Endothelial cell (in vitro differentiated cells): ENCODE measurements at places on chromosomes 7 and 10. TPM values are rescaled to one million over a fixed set of nuclear protein-coding genes. Genes with fewer than 3 reads are reported as not detected.

- no peak for DNase-seq
Observed at GRCh38 chr7:39702133-39702532, 78.8 kb downstream of the RALA start.

DNA sequence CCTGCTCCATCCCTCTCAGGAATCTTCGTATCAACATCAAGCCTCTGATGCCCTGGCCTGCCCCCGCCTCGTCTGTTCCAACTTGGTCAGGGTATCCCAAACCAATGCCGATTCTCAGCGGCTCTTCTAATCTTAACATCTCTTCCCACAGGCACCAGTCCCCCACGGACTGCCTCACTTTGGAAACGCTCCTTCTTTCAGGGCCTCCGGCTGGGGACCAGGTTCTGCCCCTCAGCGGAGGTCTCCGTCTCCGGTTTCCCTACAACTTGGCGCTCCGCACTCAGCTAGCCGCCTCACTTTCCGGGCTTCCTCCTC lies 488 bp downstream of the ABCF2 start:
- no peak for DNase-seq

Gene C10orf53
- total RNA-seq: not detected

Gene ZP3
- 105 TPM for total RNA-seq

DNA sequence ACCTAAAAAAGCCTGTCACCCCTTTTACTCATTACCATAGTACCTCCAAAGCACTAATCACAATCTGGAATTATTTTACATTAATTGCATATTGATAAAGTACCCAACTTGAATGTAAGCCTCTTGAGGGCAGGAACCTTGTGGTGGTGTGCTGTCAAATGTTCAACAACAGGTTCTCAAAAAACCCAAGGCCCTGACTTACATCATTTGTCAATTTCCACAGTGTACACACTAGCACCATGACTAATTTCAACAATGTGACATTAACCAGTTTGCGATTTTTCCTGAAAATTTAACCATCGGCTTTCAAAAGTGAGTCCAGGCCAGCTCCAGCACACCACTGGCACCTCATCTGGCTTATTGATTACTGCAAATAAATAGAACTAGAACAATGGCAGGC lies 87.5 kb downstream of the SVOPL start:
- DNase-seq: no peak

- no peak for DNase-seq
Observed at GRCh38 chr7:87204933-87205332, 14.6 kb downstream of the TMEM243 start.

DNA sequence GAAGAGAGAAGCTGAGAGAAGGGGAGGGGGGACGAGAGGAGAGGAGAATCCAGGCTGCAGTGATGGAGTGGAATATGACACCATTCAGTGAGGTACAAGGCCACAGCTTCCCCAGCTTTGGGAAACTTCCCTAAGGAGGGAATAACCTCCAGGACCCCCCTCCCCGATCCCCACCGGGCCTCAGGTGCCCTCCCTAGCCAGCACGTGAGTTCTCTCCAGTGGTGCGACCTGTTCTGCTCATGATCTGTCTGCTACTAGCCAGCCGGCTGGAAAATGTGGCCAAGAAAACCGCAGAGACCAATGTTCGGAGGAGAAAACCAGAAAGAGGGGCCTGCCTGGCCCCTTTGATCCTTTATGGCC lies 39.9 kb upstream of the AGK start:
- no peak for DNase-seq

DNA sequence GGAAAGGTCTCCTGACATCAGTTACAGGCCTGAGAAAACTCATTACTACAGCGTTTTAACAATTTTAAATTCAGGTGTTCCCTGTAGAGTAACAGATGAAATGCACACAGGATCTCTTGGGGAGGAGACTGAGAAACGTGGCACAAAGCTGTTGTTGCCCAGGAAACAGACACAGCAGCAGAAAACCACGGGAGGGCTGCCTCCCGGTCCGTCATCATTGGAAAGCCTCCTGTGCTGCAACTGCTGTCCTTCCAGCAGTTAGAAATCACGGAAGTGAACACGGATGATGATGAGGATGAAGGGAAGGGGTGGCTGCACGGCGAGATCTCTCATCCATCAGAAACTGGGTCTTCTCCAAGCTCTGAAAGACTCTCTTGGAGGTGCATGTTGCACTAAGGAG lies 94.6 kb upstream of the RNF32 start:
- no peak for DNase-seq

GRCh38 chr7:118734541-118734940 lies 510.0 kb downstream of the ANKRD7 start:
- no peak for DNase-seq

Gene SUN3
- total RNA-seq: not detected

- DNase-seq: peak; percentile 71
Observed at GRCh38 chr7:5591278-5591874, 167.7 kb upstream of the TNRC18 start.

DNA sequence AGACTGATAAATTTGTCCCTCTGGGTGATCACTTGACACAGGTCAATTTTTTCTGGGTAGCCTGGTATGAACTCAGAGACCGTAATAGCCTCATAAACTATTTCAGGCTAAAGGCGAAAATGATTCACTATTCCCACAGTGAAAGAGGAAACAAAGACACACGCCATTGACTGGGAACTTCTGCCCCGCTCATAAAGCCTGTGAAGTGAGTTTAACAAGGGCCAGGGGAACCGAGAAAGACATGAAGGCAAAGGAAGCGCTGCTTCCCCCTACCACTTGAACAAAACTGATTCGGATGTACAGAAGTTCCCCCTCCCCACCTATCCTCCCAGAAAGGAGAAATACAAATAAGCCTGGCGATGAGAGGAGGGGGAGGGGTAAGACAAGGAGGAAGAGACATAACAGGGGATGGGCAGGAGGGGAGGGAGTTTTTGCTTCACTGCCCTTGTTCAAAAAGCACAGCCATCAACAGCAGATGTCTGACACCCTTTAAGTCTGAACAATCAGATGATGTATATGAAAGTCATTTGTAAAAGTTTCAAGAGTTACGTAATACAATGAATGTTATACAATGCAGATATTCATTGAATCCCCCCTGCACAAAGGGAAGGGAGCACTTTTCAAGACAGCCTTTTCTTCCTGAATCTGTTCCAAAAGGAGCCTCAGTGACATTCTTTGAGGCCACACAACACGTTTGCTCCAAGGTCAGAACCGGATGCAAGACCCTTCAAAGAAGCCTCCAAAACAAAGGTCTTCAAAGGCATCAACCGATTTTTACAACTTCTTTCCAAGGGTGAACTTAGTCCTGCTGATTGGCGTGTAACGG lies 734 bp downstream of the ABCB4 start:
- DNase-seq: no peak

Gene LRIT1
- not detected for total RNA-seq

GRCh38 chr7:103664577-103664976 lies 218.6 kb upstream of the SLC26A5 start:
- no peak for DNase-seq

DNA sequence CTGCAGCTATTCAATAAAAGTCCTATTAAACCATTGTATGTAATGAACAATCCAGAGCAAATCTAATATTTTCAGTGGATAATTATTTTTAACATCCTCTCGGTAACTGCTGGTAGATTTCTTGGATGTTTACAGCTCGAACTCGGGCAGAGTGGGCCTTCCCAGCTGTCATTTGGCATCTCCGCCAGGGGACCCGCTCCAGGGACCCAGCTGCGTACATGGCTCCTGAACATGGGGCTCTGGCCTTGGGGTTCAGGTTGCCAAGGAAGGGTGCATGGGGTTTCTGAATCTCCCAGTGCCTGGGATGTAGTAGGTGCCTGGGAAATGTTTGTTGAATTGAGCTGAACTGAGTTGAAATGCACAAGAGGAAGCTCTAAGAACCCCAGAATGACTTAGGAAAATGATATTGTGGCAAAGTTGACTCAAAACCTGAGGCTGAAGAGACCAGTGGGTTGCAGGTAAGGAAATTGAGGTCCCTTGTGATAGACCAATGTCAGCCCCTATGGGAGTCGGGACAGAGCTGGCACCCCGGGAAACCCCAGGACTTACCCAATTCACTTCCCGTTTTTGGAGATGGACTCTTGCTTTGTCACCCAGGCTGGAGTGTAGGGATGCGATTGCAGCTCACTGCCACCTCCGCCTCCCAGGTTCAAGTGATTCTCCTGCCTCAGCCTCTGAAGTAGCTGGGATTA lies 228.4 kb downstream of the CUX1 start:
- DNase-seq: no peak

- no peak for DNase-seq
Observed at GRCh38 chr7:37048674-37049073, 324.4 kb upstream of the AOAH start.

Gene ABHD11
- total RNA-seq: 16.4 TPM

DNA sequence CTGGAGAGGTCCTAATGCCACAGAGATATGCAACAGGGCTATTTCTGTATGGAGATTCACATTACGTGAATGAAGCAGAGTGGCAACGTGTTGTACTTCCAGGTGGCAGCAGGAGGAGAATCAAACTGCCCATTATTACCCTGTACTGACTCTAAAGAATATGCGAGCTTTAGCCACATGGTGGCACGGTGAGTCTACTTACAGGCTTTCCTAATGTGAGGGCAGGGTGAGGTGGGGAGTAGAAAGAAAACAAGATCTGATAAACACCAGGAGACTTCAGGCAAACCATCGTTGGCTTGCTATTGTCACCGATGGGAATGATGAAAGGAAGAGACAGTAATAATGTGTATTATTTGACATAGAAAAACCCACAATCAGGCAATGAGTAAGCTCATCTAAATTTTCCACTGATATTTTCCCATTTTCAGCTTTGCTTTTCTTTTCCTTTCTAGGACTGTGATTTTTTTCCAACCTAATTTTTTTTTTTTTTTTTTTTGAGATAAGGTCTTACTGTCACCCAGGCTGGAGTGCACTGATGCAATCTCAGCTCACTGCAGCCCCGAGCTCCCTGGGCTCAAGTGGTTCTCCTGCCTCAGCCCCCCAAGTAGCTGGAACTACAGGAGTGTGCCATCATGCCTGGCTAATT lies 164.3 kb downstream of the BTAF1 start:
- peak; percentile 71 for DNase-seq

Gene ELOVL3
- total RNA-seq: not detected

Gene TUBB8
- 0.69 TPM for total RNA-seq

GRCh38 chr10:111974325-111974724 lies 209.2 kb downstream of the GPAM start:
- no peak for DNase-seq

GRCh38 chr7:35512716-35513115 lies 182.2 kb downstream of the HERPUD2 start:
- DNase-seq: no peak

GRCh38 chr10:16360001-16360400 lies 76.8 kb upstream of the PTER start:
- no peak for DNase-seq

Gene DDX56
- 71.6 TPM for total RNA-seq

DNA sequence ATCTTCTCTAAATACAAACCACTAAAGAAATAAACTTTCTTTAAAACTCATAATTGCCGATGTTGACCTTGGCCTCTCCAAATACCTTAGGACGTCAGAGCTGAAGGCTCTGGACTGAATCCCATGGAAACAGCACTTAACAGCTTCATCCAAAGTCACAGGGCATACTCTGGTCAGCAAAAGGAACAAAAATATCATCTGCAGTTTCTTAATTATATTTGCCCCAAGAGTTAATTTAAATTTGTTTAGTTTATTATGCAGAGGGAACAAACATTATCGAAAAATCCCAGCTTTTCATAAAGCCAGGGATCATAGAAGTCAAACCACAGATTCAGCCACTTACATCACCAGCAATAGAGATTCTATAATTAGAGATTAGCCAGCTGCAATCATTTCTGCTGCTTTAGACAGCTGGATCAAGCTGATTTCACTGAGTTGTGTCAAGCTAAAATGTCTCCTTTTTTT lies 20.5 kb upstream of the FAM13C start:
- DNase-seq: no peak

- DNase-seq: peak; percentile 28
Observed at GRCh38 chr7:127391591-127392181, 822 bp downstream of the ZNF800 start.

GRCh38 chr10:1677307-1677939 lies 59.9 kb downstream of the ADARB2 start:
- DNase-seq: no peak

Gene DNAJC2
- 35.8 TPM for total RNA-seq

Gene MINDY4
- total RNA-seq: 4.7 TPM

Gene SPDYE18
- not detected for total RNA-seq

DNA sequence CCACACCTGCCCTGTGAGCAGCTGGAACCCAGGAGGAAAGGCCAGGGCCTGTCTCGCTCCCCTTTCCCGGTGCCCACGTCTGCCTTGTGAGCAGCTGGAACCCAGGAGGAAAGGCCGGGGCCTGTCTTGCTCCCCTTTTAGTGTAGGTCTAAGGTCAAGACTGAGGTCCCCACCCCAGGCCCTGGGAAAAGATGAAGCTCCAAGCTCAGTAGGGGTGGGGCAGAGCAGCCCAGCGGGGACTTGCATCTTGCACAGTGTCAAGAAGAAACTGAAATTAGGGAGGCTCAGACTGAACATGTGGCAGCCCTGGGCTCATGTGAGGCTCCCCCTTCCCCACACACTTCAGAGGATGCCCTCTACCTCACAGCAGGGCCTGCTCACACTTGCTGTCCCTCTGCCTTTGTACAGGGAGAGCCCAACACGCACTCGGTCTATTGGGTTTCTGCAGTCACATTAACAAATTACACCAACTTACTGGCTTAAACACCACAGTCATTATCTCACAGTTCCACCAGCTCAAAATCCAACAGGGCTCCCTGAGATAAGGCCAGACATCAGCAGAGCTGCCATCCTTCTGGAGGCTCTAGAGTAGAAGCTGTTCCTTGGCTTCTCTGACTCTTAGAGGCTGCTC lies 12.4 kb downstream of the POLL start:
- no peak for DNase-seq

GRCh38 chr10:75070476-75070875 lies 41.0 kb upstream of the SAMD8 start:
- DNase-seq: no peak

GRCh38 chr7:123275036-123275753 lies 75.4 kb upstream of the SLC13A1 start:
- no peak for DNase-seq

GRCh38 chr7:136336932-136337331 lies 359.8 kb upstream of the MTPN start:
- no peak for DNase-seq

DNA sequence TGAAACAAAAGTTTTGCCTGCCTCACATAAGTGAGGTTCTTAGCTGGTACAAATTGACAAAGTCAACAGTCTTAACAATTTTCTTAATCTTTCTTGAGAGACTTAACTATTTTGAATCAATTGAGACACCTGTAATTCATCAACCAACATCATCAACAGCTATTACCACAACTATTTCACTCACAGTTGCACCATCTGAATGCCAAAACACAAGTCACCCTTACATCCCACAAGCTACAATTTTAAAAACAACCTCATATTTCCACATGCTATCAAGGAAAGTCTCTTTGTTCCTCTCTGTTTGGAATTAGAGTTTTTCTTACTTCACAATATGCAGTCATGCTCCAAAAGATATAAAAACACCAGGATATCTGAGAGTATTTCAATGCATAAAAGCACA lies 4.9 kb downstream of the SMURF1 start:
- DNase-seq: no peak

- no peak for DNase-seq
Observed at GRCh38 chr7:27459731-27460053, 203.0 kb downstream of the HIBADH start.

Gene KCNH2
- total RNA-seq: 3.4 TPM

- DNase-seq: no peak
Observed at GRCh38 chr7:118152654-118153053, 31.3 kb upstream of the LSM8 start.
